ENCODE measurements at places on chromosomes 11 and 22.

DNA sequence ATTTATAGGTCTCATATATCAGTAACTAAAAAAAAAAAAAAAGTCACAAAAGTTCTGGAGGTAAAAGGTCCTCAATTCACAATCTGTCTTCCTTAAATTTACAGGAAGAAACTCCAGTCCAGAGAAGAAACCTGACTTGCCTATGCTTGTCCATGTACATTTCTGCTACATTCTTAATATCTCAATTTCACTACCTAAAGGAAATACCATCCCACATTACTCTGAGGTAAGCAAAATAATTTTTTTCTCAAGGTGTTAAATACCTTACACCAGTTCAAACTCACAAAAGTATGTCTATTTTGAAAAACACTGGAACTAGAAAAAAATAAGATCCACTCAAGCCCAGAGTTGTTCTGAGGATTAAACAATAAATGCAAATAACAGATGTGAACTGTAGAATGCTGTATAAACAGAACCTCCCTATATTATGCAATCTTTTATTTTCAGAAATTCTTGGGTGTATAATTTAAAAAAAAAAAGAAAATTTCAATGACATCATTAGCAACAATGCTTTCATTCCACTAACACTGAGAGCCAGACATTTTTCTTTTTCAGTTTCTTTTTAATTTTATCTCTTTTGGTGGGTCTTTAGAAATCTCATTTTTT lies 49.9 kb upstream of the GDPD4 start:
- DNase-seq, result no peak

DNA sequence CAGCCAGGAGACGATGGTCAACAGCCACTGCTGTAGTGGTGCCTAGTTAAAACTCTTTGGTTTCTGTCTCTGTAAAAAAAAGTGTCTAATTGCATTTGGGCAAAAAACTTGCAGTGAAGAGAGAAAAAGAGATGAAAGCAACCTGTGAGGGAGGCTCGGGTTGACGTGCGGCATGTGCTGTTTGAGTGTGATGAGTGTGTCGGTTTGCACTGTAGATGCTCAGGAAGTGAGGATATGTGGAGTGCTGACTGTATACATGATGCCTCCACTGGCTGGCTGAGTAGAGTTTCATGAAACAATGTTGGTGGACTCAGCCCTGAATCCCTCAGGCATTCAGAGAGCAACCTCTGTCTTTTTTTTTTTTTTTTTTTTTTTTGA lies 4.3 kb upstream of the DGCR6L start:
- peak; percentile 70 for DNase-seq

DNA sequence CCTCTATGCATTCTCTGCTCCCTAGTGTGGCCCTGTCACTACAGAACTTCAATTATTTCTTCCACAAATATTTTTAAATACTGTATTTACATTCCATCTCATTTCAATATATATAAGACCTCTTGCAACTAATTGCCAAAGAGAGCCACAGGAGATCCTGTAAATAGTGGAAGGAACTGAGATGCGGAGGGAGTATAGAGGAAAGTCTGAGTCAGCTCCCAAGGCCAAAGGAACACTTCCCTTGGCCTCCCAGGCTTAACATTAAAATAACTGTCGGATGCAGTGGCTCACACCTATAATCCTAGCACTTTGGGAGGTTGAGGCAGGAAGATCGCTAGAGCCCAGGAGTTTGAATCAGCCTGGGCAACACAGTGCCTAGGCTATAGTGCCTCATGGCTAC lies 31.2 kb downstream of the RBFOX2 start:
- no peak for DNase-seq

GRCh38 chr11:119115484-119116234 lies 5.7 kb upstream of the HINFP start:
- DNase-seq, result peak; percentile 54

- no peak for DNase-seq
These were observed 203.5 kb upstream of the E2F8 start for GRCh38 chr11:19444231-19444630.

DNA sequence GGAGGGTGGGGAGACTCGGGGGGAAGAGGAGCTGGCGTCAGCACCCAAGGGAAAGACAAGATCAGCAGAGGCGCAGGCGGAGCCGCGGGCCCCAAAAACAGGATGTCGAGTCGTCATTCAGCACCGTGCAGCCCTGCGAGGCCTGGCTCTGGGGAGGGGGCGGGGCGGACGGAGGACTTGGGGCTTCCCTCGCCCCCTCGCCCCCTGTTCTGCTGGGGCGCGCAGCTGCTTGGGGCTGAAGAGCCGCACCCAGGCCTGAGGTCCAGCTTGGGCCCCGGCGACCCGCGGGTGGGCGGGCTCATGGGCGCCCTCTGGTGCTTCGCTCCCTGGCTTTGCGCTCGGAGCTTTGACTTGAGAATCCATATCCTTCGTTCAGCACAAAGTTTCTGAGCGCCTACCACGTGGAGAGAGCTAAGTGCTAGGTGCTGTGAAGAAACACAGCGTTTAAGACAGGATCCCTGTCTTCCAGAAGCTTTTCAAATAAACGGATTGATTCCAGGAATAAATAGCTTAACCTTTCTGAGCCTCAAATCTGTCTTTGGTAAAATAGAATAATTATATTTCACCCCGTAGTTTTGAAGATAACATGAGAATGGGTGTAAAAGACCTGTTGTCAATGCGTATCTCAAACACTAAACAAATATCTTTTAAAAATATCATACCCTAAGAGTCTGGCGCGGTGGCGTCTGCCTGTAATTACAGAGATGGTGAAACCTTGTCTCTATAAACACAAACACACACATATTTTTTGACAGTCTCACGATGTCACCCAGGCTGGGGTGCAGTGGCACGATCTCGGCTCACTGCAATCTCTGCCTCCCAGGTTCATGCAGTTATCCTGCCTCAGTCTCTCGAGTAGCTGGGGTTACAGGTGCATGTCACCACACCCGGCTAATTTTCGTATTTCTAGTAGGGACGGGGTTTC lies 929 bp upstream of the RHOG start:
- peak; percentile 95 for DNase-seq

GRCh38 chr11:95576146-95576845 lies 213.3 kb downstream of the FAM76B start:
- DNase-seq, result no peak

DNA sequence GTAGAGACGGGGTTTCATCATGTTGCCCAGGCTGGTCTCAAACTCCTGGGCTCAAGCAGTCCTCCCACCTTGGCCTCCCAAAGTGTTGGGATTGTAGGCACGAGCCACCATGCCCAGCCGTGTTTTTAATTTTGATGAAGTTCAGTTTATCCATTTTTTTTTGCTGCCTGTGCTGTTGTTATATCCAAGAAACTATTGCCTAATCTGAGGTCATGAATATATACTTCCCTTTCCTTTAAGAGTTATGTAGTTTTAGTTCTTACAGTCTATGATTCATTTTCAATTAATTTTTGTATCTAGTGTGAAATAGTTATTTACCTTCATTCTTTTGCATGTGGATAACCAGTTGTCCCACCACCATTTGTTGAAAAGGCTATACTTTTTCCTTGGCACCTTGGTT lies 50.3 kb upstream of the SORL1-AS1 start:
- DNase-seq, result no peak
